ENCODE measurements at places on chromosomes 2 and 18. TPM values are rescaled to one million over a fixed set of nuclear protein-coding genes. Genes with fewer than 3 reads are reported as not detected.

- no peaks in the 10 kb centered on the region for H3K27me3 ChIP-seq
- no peak overlapping the region for H3K4me3 ChIP-seq
- DNase-seq: no peak
- H3K4me1 ChIP-seq: no peaks in the 10 kb centered on the region
- H3K27ac ChIP-seq: no peak overlapping the region
These were observed 152.0 kb upstream of the RAB6C start for GRCh38 chr2:129827311-129828090.

IL1F10 gene
- not detected for total RNA-seq

GRCh38 chr2:85953476-85953875, 64.7 kb upstream of the ST3GAL5 start:
- no peaks in the 10 kb centered on the region for H3K36me3 ChIP-seq
- peaks cover 9% of the 10 kb centered on the region for H3K4me1 ChIP-seq
- H3K4me3 ChIP-seq: no peak overlapping the region
- DNase-seq: no peak
- no peaks in the 10 kb centered on the region for H3K27me3 ChIP-seq

DNA sequence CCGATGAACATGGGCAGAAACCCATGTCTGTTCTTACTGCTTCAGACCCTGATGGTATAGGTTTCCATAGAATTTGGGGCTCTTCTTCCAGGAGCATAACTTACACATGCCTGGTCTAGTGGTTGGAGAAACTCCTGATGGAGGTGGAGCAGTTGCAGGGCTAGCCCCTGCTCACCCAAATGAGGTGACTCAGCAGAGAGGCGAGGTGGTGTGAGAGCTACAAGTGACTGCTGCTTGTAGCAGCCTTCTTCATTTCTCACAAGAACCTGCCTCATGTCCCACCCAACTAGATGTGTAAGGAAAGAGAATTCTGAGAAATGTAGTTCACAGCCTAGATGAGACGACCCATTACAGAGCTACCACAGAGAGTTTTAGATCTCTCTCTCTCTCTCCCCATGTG, 105.3 kb downstream of the ZNF407 start:
- H3K27me3 ChIP-seq: no peaks in the 10 kb centered on the region
- no peak overlapping the region for H3K27ac ChIP-seq
- no peaks in the 10 kb centered on the region for H3K36me3 ChIP-seq
- H3K4me3 ChIP-seq: no peak overlapping the region

SOWAHC gene
- 3.6 TPM for total RNA-seq

DNA sequence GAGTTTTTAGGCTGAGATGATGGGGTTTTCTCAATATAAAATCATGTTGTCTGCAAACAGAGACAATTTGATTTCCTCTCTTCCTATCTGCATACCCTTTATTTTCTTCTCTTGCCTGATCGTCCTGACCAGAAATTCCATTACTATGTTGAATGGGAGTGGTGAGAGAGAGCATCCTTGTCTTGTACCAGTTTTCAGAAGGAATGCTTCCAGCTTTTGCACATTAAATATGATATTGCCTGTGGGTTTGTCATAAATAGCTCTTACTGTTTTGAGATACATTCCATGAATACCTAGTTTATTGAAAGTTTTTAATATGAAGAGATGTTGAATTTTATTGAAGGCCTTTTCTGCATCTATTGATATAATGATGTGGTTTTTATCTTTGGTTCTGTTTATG, 181.8 kb downstream of the GBX2 start:
- DNase-seq: no peak
- H3K36me3 ChIP-seq: no peaks in the 10 kb centered on the region
- H3K27me3 ChIP-seq: no peaks in the 10 kb centered on the region
- H3K27ac ChIP-seq: no peak overlapping the region
- no peak overlapping the region for H3K4me3 ChIP-seq

LIMS2 gene
- 48.3 TPM for total RNA-seq

DNA sequence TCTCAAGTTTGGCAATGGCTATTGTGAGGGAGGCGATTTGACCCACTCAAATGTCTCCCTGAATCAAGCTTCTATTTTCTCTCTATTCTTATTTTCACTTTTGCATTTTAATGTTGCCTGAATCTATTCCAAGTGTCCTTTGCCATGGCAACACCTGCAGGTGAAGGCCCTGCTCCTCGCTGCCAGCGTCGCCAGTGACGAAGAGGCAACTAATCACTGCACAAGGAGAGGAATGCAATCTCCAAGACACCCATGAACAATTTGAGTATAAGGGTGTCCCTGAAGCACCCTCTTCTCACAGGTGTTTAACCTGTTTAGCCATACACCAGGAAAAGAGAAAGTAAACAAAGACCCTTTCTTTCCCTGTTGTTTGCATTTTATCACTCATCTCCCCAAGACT, 165.6 kb upstream of the VRK2 start:
- H3K36me3 ChIP-seq: no peaks in the 10 kb centered on the region
- H3K4me3 ChIP-seq: no peak overlapping the region
- no peaks in the 10 kb centered on the region for H3K4me1 ChIP-seq
- DNase-seq: no peak
- no peak overlapping the region for H3K27ac ChIP-seq

GRCh38 chr2:201450954-201451291, 335 bp downstream of the TRAK2 start:
- no peaks in the 10 kb centered on the region for H3K27me3 ChIP-seq
- H3K36me3 ChIP-seq: no peaks in the 10 kb centered on the region
- H3K4me1 ChIP-seq: peaks cover 7% of the 10 kb centered on the region
- DNase-seq: no peak

STARD6 gene
- not detected for total RNA-seq
